ENCODE measurements at places on chromosomes 2 and 18. TPM values are rescaled to one million over a fixed set of nuclear protein-coding genes. Genes with fewer than 3 reads are reported as not detected.

GRCh38 chr2:162175714-162176113, 23.7 kb upstream of the GCG start:
- no peak for DNase-seq

- DNase-seq = no peak
Measured at GRCh38 chr2:120823551-120823950, 87.9 kb downstream of the GLI2 start.

- DNase-seq = no peak
Measured at GRCh38 chr2:144320491-144320890, 199.4 kb downstream of the ZEB2 start.

GRCh38 chr18:8601277-8602032, 7.8 kb upstream of the RAB12 start:
- no peak for DNase-seq

DNA sequence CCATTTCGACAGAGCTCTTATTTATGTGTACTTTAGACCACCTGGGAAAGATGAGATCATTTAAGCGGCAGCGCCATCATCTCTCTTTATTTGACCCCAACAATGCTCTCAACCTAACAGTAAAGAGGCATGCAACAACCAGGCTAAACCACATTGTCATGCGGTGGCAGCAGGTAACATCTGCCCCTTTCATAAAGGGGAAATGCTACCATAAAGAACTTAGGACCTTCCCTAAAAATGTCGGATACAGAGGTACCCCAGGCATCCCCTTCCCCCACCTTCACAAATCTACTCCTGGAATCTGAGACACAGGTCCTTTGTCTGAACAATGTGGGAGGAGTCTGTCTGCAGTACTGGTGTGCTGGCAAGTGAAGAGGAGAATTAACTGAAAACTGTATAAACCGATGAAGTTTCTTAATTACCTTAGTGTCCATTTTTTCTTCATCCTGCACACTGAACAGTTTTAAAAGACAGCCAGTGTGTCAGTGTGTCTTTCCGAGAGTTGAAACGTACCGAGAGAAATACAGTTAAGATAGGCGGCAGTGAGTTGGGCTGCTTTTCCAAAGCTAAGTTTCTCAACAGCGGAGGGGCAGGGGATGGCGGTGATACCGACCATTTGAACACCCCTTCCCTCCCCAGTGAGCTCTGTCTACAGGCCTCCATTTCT, 1.9 kb downstream of the MEX3C start:
- no peak for DNase-seq

DNA sequence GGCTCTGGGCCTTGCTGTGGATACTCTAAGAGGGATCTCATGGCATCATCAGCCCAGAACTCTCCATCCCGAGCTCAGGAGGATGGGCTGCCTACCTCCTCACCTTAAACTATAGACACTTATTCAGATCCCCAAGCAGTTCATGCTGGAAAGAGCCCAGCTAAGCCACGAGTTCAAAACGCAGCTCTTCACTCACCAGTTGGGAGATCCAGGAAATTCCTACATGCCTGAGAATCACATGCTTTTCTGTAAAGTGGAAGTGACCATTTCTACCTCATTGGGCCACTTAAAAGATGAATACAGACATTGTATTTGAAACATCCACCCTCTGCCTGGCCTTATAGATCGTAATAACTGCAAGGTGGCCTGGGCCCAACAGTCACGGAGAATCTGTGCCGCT, 6.6 kb downstream of the ATOH8 start:
- DNase-seq = no peak

The REG3A gene
- polyA plus RNA-seq = not detected

The MATN3 gene
- polyA plus RNA-seq = 0.97 TPM

The ME2 gene
- polyA plus RNA-seq = 21.9 TPM

The TRPM8 gene
- not detected for polyA plus RNA-seq

Measured in BJ (cell line).